Stimulated activated CD8-positive, alpha-beta memory T cell treated with anti-CD3 and anti-CD28 coated beads, Interleukin-4, amount 100 ng/mL, for 1 hour (primary cell): ENCODE measurements at places on chromosomes 12 and 14.

GRCh38 chr12:83980398-83980797 lies 932.2 kb downstream of the SLC6A15 start:
- DNase-seq, result no peak

GRCh38 chr12:56127888-56128669 lies at the start of gene ESYT1:
TSS of gene ESYT1 (plus strand) at chr12:56128267. CDS start at chr12:56128320, 53 bp downstream.
- peak; percentile 96 for DNase-seq

- DNase-seq, result no peak
Measured at GRCh38 chr14:70061108-70061507, 127.6 kb downstream of the SLC8A3 start.

DNA sequence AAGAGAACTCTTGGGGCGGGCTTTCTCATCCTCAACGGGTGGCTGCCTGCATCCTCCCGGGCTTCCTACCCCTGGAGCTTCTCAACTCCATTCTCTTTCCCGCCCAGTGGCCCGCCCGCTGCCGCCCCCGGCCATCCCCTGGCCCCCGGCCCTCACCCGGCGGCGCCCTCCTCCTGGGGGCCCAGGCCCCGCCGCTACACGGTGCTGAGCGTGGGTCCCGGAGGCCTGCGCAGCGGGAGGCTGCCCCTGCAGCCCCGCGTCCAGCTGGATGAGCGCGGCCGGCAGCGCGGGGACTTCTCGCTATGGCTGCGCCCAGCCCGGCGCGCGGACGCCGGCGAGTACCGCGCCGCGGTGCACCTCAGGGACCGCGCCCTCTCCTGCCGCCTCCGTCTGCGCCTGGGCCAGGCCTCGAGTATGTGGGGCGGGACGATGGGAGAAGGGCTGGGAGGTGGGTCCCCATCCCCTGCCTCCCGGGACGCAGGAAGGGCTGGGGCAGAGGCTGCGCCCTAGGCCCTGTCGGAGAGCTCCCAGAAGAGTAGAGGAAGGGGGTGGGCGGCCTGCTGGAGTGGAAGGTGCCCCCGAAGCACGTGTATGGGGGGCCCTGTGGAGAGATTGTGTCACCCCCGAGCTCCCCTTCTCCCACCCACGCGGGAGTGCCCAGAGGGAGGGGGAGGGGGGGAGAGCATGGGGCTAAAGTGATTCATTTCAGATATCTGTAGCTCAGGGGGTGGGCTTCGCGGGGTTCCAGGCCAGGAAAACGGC lies 1.5 kb downstream of the LAG3 start:
- DNase-seq, result no peak

GRCh38 chr14:101402936-101403660 lies 158.2 kb upstream of the DIO3 start:
- DNase-seq, result no peak

DNA sequence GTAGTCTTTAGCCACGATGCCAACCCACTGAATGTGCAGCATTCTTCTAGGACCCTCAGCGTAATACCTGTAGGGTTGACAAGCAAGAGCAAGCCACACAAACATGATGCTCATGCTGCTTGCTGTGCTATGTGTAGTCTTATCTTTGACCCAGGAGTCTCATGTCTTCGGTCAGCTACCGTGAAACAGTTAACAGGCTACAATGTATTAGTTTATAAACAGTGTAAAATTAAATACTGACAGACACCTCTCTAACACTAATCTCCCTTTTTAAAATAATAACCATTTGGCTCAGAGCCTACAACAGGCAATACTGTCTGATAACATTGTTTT lies 1.9 kb downstream of the EAPP start:
- DNase-seq, result no peak
